Bronchus fibroblast of lung (primary cell): ENCODE measurements at places on chromosomes 16 and 17. TPM values are rescaled to one million over a fixed set of nuclear protein-coding genes. Genes with fewer than 3 reads are reported as not detected.

Gene PSMD7
- total RNA-seq: 80.6 and 93.1 TPM in 2 replicates

Gene TPSB2
- total RNA-seq: not detected in 2 replicates

Gene SPNS3
- not detected in 2 replicates for total RNA-seq

Gene SLC12A3
- total RNA-seq: not detected in 2 replicates

Gene ANKRD11
- total RNA-seq: 41.5 and 45.4 TPM in 2 replicates

Gene KRTAP9-2
- not detected in 2 replicates for total RNA-seq

Gene CDK5RAP3
- total RNA-seq: 76.0 and 78.7 TPM in 2 replicates

Gene PIRT
- total RNA-seq: not detected in 2 replicates

Gene ADAM11
- total RNA-seq: 0.45 and 0.50 TPM in 2 replicates

Gene GABARAP
- 213 and 286 TPM in 2 replicates for total RNA-seq

Gene ADAMTS18
- not detected in 2 replicates for total RNA-seq

Gene TBC1D3B
- total RNA-seq: not detected in 2 replicates

Gene QRICH2
- 0.59 and 0.84 TPM in 2 replicates for total RNA-seq

Gene METTL26
- total RNA-seq: 209 and 228 TPM in 2 replicates

Gene TNFRSF13B
- total RNA-seq: not detected in 2 replicates

Gene C16orf89
- 0.15 and 0.17 TPM in 2 replicates for total RNA-seq

Gene RNF167
- total RNA-seq: 50.3 and 53.8 TPM in 2 replicates

Gene CDR2L
- 15.8 and 21.5 TPM in 2 replicates for total RNA-seq

Gene FBXW10
- not detected in 2 replicates for total RNA-seq

Gene KCNJ12
- total RNA-seq: under 0.01 and 0.15 TPM in 2 replicates

Gene RCVRN
- total RNA-seq: not detected in 2 replicates

Gene TBC1D28
- total RNA-seq: not detected in 2 replicates

Gene PHB1
- total RNA-seq: 194 and 197 TPM in 2 replicates

Gene ZG16B
- total RNA-seq: 0.45 and 1.0 TPM in 2 replicates

Gene CCDC144A
- 0.45 and 0.84 TPM in 2 replicates for total RNA-seq

Gene C16orf46
- 1.6 TPM in 1 of 2 replicates, not detected in the other for total RNA-seq

Gene NOD2
- total RNA-seq: not detected in 2 replicates

Gene G6PC1
- total RNA-seq: not detected in 2 replicates

Gene SCGB1C2
- total RNA-seq: not detected in 2 replicates

Gene HSD3B7
- 20.4 and 20.7 TPM in 2 replicates for total RNA-seq

Gene SDK2
- 0.15 and 0.34 TPM in 2 replicates for total RNA-seq

Gene APOBR
- not detected in 2 replicates for total RNA-seq

Gene SOST
- not detected in 2 replicates for total RNA-seq

Gene NPIPA3
- 0.15 and 0.34 TPM in 2 replicates for total RNA-seq

Gene PGAP6
- total RNA-seq: 41.5 and 49.5 TPM in 2 replicates

Gene SEPTIN12
- not detected in 2 replicates for total RNA-seq

Gene CMTM2
- not detected in 2 replicates for total RNA-seq

Gene ST6GALNAC2
- total RNA-seq: 0.67 and 1.8 TPM in 2 replicates

Gene KRTAP4-6
- not detected in 2 replicates for total RNA-seq

Gene RNPS1
- 218 and 221 TPM in 2 replicates for total RNA-seq

Gene NKD1
- under 0.01 TPM in 2 replicates for total RNA-seq

Gene TBC1D3E
- not detected in 2 replicates for total RNA-seq

Gene GPR179
- total RNA-seq: not detected in 2 replicates
